ENCODE measurements at places on chromosomes 2 and 18.

DNA sequence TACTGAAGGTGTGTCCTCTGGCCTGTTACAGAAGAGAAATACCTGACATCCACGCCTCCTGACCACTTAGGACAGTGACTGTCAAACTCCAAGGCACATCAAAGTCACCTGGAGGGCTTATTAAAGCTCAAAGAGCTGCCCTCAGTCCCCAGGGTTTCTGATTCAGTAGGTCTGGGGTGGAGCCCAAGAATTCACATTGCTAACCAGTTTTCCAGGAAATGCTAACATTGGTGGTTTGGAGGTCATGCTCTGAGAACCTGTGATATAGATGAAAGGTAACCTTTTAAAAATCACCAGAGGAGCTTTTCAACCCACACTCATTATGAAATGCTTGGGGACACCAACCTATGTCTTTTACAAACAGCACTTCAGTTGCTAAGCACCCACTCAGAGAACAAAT is 172.3 kb downstream of the ALK start:
- no peak for DNase-seq

DNA sequence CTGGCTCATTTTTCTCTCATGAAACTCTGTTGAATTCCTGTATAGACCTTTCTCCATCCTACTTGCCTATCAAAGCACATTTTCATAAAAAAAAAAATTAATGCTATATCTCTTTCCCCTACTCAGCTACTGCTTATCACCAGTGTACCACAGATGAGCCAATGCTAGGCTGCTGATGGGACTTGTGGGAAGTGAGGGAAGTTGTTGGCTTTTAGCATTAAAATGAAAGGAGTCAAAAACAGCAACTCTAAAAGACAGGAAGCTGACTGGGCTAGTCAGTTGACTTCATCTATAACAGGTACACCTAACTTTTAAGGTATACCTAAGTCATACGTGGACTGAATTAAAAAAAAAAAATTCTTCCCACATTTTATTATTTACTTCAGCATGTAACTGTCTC is 102.1 kb downstream of the FAM117B start:
- DNase-seq, result no peak

DNA sequence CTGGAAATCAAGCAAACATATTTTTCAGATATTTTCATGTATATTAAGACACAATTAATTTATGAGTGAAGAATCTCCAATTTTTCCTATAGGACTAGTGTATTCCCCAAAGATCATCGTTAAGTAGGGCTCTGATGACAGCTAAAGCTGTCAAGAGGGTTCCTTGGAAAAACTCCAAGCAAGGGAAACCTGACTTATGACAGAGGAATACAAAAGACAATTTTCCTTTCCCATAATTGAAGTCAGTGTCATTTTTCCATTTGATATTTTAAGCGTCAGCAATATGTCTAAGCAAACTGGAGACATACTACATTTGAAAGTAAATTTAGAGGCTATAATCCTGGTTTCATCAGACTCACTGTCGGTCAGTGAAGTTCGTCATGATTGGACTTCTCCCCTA is 36.1 kb downstream of the RIT2 start:
- DNase-seq, result no peak

DNA sequence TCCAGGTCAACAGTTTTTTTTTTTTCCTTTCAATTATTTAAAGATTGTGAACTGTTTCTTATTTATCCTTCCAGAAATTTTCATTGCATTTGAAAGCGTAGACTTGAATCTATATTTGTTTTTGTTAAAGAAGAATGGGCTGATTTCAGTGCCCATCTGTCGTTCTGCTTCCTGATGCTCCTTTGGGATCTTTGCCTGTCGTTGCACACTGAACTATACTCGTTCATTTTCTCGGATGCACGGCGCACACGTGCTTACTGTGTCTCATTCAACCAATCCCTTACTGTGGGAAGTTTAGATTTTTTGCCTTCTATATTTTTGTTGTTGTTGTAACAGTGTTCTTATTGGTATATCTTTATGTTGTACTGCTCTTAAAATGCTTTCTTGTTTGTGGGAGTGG is 149.7 kb downstream of the VAPA start:
- no peak for DNase-seq

DNA sequence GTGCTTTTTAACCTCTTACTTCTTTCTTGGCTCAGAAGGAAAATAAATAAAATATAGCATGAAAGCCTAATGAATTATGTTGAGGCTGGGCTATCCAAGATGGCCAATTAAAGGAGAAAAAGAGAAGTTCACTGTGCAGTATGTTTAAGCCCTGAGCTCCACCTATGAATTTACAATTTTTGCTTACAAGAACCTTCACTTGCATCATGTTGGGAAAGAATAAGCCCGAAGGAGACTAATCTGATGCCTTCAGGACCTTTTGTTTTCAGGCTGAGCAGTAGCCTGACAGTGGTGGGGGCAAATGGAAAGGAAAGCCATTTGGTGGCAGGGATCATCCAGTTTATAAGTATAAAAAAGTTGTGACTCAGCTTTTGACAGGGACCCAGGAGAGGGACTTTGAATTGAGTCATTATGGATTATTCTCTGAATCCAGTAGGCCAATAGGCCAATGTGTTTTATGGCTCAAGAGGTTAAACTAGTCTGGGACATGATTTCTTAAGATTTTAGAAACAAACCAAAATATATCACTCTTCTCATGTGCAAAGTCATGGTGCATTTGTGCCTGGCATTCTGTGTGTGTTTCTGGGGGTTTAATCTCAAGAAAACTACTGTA is 56.9 kb downstream of the E2F6 start:
- no peak for DNase-seq

DNA sequence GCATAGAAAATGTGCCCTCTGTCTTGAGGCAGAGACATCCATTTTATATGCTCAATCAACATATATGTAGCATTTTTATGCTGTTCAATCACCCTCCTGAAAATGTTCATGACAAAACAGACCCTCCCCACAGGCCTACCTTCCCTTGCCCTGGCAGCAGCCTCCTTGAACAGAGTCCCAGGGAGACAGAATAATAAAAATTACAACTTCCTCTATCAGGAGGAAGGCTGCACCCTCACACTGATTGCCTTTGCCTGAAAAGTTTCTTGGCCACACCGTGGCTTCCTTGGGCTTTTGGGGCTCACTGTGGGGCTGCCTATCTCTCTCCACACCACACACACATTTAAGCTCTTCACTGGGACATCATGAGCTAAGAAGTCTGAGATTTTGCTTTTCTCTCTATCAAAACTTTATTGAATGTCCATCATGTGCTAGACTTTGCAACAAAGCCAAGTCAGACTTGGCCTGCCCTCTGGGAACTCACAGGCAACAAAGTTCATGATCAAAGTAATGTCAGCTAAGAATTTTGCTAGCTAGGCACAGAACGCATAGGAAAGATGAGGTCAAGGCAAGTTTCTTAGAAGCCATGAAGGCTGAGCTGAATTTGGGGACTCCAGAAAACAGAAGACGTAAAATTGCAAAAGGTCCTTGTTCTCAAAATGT is 101.6 kb downstream of the BCL2L11 start:
- DNase-seq, result no peak

DNA sequence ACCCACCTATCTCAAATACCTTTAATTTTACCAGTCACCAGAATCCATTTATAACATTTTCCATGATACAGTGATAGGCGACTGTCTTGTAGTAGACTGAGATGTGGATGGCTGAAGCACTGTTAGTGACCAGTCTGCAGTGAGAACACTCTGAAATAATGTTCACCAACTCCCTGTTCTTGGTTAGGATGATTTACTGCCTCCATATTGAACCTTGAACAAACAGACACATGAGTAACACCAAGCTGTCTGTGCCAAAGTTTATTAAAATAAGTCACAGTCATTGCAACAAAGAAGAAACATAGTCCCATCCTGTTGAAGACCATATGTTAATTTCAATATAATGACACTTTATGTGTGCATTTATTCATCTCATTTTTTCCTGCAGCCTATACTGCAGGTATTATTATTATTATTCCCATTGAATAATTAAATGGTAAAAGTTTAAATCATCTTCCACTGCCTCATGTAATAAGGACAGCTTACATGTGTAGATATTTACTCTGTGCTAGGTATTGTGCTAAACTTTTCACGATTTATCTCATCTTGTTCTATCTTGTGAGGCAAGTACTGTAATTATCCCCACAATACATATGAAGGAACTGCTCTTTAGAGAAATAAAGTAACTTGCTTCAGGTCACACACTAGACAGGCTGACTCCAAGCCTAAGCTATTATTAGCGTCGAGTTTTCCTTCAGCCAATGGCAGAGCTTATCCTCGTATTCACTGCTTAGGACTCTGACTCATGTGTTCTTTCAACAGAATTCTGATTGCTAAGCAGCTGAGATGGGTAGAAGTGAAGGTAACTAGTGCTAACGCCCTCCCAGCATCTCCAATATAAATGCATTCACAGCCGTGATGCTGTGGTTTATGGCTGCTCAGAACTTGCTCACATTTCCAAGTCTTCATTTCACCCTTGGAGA is 62.5 kb downstream of the ONECUT2 start:
- DNase-seq, result no peak

- no peak for DNase-seq
Observed at GRCh38 chr2:53863538-53864227, 3.9 kb upstream of the GPR75 start.

- DNase-seq, result no peak
Observed at GRCh38 chr2:201196003-201196402, 13.1 kb downstream of the CASP10 start.

- peak; percentile 42 for DNase-seq
Observed at GRCh38 chr18:25239581-25240419, 112.2 kb downstream of the ZNF521 start.

GRCh38 chr2:239523954-239524330 is 123.1 kb upstream of the HDAC4 start:
- peak; percentile 14 for DNase-seq

DNA sequence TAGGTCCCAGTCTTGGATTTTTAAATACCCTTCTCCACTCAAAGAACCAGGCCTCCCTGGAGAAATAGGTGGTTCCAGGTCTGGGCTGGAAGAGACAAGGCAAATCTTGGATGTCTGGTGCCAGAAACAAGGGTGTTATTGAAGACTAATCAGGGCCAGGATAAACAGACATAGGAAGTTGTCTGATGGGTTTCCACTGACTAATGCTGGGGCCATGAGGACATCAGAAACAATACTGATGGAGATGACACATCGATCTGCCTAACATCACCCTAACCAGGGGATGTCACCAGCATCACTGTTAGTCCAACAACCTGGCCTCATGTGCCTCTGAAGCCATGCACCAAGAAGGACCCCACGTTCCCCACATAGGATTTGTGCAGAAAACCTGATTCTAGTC is 42.5 kb upstream of the GLI2 start:
- DNase-seq, result no peak

DNA sequence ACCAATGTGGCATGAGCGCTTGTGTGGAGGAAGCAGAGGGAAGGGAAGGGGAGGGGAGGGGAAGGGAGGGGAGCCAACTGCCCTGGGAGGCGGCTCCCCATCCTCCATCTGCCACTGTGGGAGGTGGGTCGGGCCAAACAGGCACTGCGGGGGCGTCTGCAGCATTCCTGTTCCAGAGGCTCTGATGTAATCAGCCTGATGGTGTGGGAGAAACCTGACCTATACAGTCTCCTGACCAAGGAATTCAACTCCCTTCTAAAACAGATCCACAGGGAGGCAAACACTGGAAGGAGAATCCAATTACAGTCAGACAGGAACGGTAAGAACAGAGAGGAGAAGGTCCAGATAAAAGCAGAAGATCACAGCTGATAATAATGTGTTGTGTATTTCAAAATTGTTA is 88.8 kb downstream of the CD8B2 start:
- peak; percentile 36 for DNase-seq

GRCh38 chr2:182504903-182505302 is 78.1 kb upstream of the PDE1A start:
- no peak for DNase-seq

- no peak for DNase-seq
Observed at GRCh38 chr2:62785216-62785615, 79.7 kb downstream of the EHBP1 start.

DNA sequence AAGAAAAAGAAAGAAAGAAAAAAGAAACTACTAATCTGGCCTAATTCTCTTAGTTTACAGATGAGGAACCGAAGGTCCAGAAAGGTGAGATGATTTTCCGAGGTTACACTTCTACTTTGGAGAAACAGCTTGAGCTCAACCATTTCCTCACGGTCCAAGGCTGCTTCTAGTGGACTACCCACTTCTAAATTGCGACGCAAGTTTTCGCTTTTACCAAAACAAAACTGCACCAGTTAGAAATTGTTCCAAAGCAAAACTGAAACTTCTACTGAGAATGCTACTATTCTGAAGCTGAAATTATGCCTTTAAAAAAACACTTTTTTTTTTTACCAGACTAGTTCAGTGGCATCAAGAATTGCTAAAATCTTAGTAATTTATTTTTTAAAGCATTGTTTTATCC is 101.6 kb downstream of the INO80D start:
- DNase-seq, result no peak

GRCh38 chr2:113703386-113704299 is 52.8 kb downstream of the SLC35F5 start:
- DNase-seq, result no peak

- DNase-seq, result no peak
Observed at GRCh38 chr2:937530-937929, 13.1 kb upstream of the SNTG2 start.

GRCh38 chr2:237312021-237312755 is 101.8 kb downstream of the COL6A3 start:
- no peak for DNase-seq

GRCh38 chr2:15990151-15991101 is 50.1 kb downstream of the MYCN start:
- no peak for DNase-seq

DNA sequence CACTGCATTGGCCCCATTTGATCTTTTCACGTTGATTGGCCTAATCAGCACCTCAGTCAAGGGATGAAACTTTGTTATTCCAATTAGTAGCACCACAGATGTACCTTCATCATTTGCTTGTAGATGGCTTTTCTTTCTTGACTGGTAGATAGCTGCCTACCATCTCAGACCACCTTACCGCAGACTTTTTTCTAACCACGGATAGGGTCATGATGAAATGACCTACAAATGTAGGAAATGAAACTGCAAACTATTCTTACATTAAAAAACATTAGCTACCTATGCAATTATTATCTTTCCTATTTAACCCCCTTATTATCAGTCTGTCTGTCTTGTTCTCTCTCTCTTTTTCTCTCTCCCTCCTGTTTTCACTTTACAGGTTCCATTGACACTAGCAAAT is 22.4 kb upstream of the SLC25A52 start:
- no peak for DNase-seq
